ENCODE measurements at places on chromosomes 7 and 10.

GRCh38 chr7:136969761-136970160 lies 101.3 kb downstream of the CHRM2 start:
- H3K27me3 ChIP-seq = no peaks in the 10 kb centered on the region
- DNase-seq = no peak
- H3K27ac ChIP-seq = no peak overlapping the region
- no peak overlapping the region for H3K4me3 ChIP-seq

- H3K27ac ChIP-seq = no peak overlapping the region
- no peak for DNase-seq
- no peak overlapping the region for H3K4me3 ChIP-seq
- H3K36me3 ChIP-seq = peaks cover 10% of the 10 kb centered on the region
Observed at GRCh38 chr7:12847001-12847400, 159.6 kb downstream of the ARL4A start.

- H3K4me3 ChIP-seq = no peak overlapping the region
- DNase-seq = peak; percentile 51
- no peaks in the 10 kb centered on the region for H3K36me3 ChIP-seq
Observed at GRCh38 chr7:155560982-155561686, 14.8 kb upstream of the CNPY1 start.

- H3K36me3 ChIP-seq = no peaks in the 10 kb centered on the region
- peaks cover 16% of the 10 kb centered on the region for H3K4me1 ChIP-seq
- H3K27me3 ChIP-seq = no peaks in the 10 kb centered on the region
- no peak overlapping the region for H3K4me3 ChIP-seq
Observed at GRCh38 chr7:84705706-84706105, 481.1 kb downstream of the SEMA3D start.

DNA sequence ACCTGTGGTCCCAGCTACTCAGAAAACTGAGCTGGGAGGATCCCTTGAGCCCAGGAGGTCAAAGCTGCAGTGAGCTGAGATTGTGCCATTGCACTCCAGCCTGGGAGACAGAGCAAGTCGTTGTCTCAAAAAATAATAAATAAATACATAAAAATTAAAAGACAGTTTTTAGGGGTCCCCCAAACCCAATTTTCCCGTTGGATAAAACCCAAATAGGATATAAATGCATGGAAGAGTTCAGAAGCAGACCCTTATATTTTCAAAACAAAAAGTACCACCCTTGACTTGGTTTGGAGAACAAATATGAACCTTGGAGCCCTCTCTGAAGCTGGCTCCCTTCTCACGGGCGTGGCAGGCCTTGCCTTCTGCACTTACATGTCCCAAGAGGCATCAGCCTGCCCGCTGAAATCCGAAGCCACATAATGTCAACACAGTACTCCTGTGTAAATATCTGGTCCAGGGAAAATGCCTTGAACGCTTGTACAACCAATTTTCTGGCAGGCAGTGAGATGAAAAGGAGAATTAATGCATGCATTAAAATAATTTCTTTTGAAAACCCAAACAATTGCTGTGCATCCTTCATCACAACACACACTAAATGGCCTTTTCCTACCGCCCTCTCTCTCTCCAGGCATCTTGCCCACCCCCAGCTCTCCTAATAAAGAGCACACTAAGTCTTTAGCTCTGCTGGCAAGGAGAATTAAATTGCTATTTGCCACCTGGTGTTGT lies 46.4 kb upstream of the PARD3 start:
- H3K27me3 ChIP-seq = peaks cover 13% of the 10 kb centered on the region
- DNase-seq = no peak

DNA sequence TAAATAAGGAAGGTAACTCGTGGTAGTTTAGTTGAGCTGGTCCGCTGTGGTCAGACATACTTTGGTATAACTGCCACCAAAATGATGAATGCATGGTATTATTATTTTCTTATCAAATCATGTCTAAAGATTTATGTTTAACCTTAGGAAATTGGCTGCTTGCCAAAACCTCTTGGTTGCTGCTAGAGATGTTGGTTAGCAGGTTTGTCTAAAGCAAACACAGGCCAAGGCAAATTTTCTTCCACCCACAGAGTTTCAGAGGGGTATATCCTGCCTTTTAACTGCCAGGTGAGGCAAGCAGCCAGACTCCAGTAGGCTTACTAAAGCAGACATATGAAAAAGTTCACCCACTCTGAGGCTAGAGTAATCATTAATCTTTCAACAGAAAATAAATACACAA lies 101.4 kb downstream of the SEMA3E start:
- H3K27me3 ChIP-seq = no peaks in the 10 kb centered on the region
- H3K4me3 ChIP-seq = no peak overlapping the region
- peak overlapping the region; percentile 2 for H3K27ac ChIP-seq
- H3K36me3 ChIP-seq = peaks cover 2% of the 10 kb centered on the region
- no peak for DNase-seq

- peak overlapping the region; percentile 96 for H3K27ac ChIP-seq
- no peaks in the 10 kb centered on the region for H3K27me3 ChIP-seq
- DNase-seq = no peak
- H3K4me3 ChIP-seq = peak overlapping the region; percentile 6
- peaks cover 1% of the 10 kb centered on the region for H3K36me3 ChIP-seq
Observed at GRCh38 chr10:77554996-77555397, 82.6 kb downstream of the KCNMA1 start.

- H3K4me1 ChIP-seq = no peaks in the 10 kb centered on the region
- no peak overlapping the region for H3K4me3 ChIP-seq
- peaks cover 13% of the 10 kb centered on the region for H3K27me3 ChIP-seq
- no peaks in the 10 kb centered on the region for H3K36me3 ChIP-seq
Observed at GRCh38 chr7:103773726-103774125, 215.7 kb downstream of the RELN start.

DNA sequence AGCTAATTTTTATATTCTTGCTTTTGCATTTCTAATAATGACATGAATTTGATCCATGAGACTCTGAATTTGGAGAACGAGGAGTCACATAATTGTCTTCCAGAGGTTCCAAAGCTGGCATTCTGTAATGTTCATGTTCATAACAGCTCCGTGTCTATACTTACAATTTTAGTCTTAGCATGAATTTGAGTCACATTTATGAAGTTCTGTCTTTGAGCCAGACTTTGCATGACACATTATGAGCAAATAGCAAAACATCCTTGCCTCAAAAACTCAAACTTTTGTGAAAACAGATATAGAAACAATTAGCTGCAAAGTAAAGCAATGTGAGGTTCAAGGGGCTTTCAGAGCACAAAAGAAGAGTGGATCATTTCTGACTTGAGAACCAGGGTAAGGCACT lies 44.5 kb upstream of the CAV2 start:
- H3K27ac ChIP-seq = no peak overlapping the region
- DNase-seq = no peak
- H3K4me1 ChIP-seq = peaks cover 13% of the 10 kb centered on the region
- no peaks in the 10 kb centered on the region for H3K36me3 ChIP-seq
- no peak overlapping the region for H3K4me3 ChIP-seq
- no peaks in the 10 kb centered on the region for H3K27me3 ChIP-seq

DNA sequence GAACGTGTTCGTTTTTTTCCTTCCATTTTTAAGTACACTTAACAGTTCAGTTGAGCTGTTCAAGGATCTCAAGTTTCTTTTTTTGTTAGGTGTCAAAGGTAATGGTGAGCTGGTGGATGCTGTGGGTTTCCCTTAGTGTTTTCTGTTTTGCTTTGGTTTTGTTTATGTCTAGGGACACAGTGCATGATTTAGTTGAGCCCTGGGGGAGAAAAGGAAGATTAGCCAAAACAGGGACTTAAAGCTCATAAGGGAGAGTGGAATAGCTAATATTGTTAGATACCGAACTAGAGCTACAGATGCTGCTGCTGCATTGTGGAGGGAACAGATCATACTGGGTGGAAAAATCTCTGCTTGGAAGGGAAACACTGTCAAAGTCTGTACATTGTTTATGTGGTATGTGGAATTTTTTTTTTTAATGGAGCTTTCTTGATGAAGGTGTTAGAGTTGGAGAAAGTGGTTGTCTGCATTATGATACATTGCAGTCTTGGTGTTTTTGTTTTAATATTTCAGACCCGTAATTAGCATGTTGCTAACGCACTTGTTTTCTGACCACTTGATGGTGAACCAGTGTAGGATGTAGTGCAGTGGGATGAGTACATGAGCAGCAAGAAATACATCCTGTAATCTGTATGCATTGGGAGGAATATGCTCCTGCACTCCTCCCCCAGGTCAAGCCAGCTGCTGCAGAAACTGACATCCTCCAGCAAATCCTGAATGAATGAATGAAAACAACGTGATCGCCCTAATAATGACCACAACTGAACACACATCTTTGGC lies 2.1 kb downstream of the GLCCI1 start:
- no peaks in the 10 kb centered on the region for H3K27me3 ChIP-seq
- no peaks in the 10 kb centered on the region for H3K36me3 ChIP-seq
- H3K4me3 ChIP-seq = no peak overlapping the region

DNA sequence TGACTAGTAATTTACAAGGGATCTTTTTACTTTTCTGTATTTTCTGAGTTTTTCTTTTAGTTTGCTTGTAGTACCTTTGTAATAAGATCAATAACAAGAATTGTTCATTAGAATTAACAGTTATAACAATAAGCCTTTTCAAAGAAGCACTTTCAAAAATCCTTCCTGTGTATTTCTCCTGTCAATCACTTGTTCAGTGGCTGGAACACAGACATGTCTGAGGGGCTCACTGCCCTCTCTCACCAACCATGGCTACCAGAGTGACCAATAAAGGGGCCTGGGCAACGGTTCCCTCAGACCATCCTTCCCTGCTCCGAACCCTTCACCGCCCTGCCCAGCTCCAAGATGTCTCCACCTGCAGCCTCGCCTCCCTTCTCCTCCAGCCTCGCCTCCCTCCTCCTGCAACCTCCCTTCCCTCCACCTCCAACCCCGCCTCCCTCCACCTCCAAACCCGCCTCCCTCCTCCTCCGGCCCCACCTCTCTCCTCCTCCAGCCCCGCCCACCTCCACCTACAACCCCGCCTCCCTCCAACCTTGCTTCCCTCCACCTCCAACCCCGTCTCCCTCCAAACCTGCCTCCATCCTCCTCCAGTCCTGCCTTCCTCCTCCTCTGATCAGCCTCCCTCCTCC lies 353.4 kb downstream of the TNS3 start:
- no peaks in the 10 kb centered on the region for H3K27me3 ChIP-seq
- no peak for DNase-seq
- H3K4me1 ChIP-seq = peaks cover 22% of the 10 kb centered on the region
- H3K4me3 ChIP-seq = no peak overlapping the region

DNA sequence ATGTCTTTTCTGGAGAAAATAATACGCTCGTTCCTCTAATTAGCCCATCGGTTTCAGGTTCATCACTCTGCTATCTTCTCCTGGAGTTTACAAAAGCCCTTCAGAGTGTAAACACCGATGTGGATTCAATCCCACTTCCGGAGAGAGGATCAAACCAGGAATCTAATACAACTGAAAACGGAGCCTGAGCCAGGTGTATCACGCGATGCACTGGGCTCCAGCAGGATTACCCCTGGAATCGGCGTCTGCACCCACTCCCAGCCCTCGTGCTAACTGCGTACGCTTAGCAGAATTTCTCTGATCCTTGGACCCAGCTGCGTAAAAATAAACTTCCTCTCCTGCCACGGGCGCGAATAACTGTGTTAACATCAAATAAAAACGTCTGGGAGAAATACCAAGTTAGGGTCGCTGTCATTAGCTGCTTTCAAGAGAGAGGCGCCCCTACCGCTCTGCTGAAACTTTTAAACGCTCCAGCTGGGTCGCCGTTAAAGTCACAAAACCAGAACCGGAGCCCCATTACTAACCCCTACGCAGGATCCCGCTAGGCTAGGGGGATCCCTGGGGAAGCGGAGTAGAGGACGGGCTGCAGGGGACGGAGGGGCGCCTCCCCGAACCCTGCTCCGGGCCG lies 502 bp downstream of the ZNF3 start:
- H3K4me3 ChIP-seq = peak overlapping the region; percentile 89
- peak overlapping the region; percentile 92 for H3K27ac ChIP-seq
- no peaks in the 10 kb centered on the region for H3K27me3 ChIP-seq

DNA sequence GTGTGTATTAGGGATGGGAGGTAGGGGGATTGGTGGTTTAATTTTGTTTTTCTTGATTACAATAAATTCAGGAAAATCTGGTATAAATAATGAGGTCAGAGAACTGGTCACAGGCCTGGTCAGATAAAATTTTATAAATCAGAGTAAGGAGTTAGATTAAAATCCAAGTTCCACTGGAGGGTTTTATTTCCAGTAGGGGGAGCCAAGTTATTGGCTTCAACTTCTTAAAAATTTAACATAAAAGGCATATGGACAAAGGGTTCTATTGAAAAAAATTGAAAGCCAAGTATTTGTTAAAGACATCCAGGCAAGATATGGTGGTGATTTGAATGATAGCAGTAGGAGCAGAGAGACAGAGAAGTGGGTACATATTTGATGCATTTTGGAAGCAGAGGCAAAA lies 763.3 kb downstream of the SORCS1 start:
- peaks cover 2% of the 10 kb centered on the region for H3K27me3 ChIP-seq
- no peaks in the 10 kb centered on the region for H3K4me1 ChIP-seq
- H3K36me3 ChIP-seq = no peaks in the 10 kb centered on the region
- H3K27ac ChIP-seq = no peak overlapping the region
- DNase-seq = no peak
